ENCODE measurements at places on chromosomes 3 and 15. TPM values are rescaled to one million over a fixed set of nuclear protein-coding genes. Genes with fewer than 3 reads are reported as not detected.

Gene MCTP2
- 11.6 TPM for total RNA-seq

Gene INSYN1
- 6.9 TPM for total RNA-seq

Gene NEK10
- not detected for total RNA-seq

Gene GORASP1
- 34.1 TPM for total RNA-seq

Gene SPINT1
- 346 TPM for total RNA-seq

Gene THSD4
- 12.4 TPM for total RNA-seq

Gene FAM227B
- total RNA-seq, result 1.6 TPM

Gene DNASE1L3
- total RNA-seq, result not detected

Gene GCNT3
- 4.2 TPM for total RNA-seq

Gene SLC22A14
- not detected for total RNA-seq

Gene EIF5A2
- total RNA-seq, result 5.4 TPM

Gene LRRC3B
- total RNA-seq, result not detected

Gene BFSP2
- not detected for total RNA-seq

Gene CHRFAM7A
- total RNA-seq, result 1.1 TPM

Gene ANXA2
- 4,516 TPM for total RNA-seq

Gene TMEM207
- total RNA-seq, result not detected

Gene ERICH6
- total RNA-seq, result not detected

Gene ENTPD3
- total RNA-seq, result 13.0 TPM

Gene ZNF592
- 6.1 TPM for total RNA-seq

Gene SH2D7
- not detected for total RNA-seq

Gene GADL1
- not detected for total RNA-seq

Gene CADPS
- total RNA-seq, result not detected

Gene ADIPOQ
- total RNA-seq, result not detected

Gene IQGAP1
- total RNA-seq, result 147 TPM

Gene ZNF80
- total RNA-seq, result not detected

Gene ZBED2
- 21.3 TPM for total RNA-seq

Gene MUC20
- 1.2 TPM for total RNA-seq

Gene PRR20G
- not detected for total RNA-seq

Gene LRRC31
- not detected for total RNA-seq

Gene C15orf39
- 11.6 TPM for total RNA-seq

Gene SUSD5
- total RNA-seq, result 1.1 TPM

Gene ZMYND10
- 1.1 TPM for total RNA-seq

Gene C3orf18
- 1.9 TPM for total RNA-seq

Gene CCR3
- total RNA-seq, result not detected

Gene PTX3
- 0.49 TPM for total RNA-seq

Gene AHSG
- 0.28 TPM for total RNA-seq

Gene CHRM5
- not detected for total RNA-seq

Gene OR5K1
- not detected for total RNA-seq

Gene LRRC15
- not detected for total RNA-seq

Gene MEX3B
- 2.0 TPM for total RNA-seq

Gene CTXND1
- not detected for total RNA-seq

Gene SLC2A2
- total RNA-seq, result not detected

Gene RBMS3
- total RNA-seq, result 9.4 TPM

Gene MKRN3
- total RNA-seq, result 0.07 TPM

Gene ZMAT3
- total RNA-seq, result 12.8 TPM

Gene CPEB1
- not detected for total RNA-seq

Gene LIPH
- 9.6 TPM for total RNA-seq

Gene MKRN2OS
- total RNA-seq, result 3.1 TPM

Gene TRPM1
- 0.07 TPM for total RNA-seq

Gene UMPS
- 31.2 TPM for total RNA-seq

Gene GOLGA8H
- total RNA-seq, result not detected

Gene TFRC
- 177 TPM for total RNA-seq

Gene SNURF
- 1.8 TPM for total RNA-seq

Gene NANOGP8
- total RNA-seq, result not detected

Gene TMEM42
- 19.0 TPM for total RNA-seq

Gene XYLB
- 2.6 TPM for total RNA-seq

Gene SPSB4
- not detected for total RNA-seq

Gene SERINC4
- total RNA-seq, result 0.19 TPM

Gene COL8A1
- 6.8 TPM for total RNA-seq

Measured in airway epithelial cell (primary cell).